ENCODE measurements at places on chromosomes 3 and 15. TPM values are rescaled to one million over a fixed set of nuclear protein-coding genes. Genes with fewer than 3 reads are reported as not detected.

GRCh38 chr15:81256916-81257315, 60.2 kb downstream of the IL16 start:
- H3K27ac ChIP-seq: no peak overlapping the region
- no peak for DNase-seq
- H3K4me1 ChIP-seq: peaks cover 9% of the 10 kb centered on the region
- H3K27me3 ChIP-seq: peaks cover 7% of the 10 kb centered on the region
- no peak overlapping the region for H3K4me3 ChIP-seq

GRCh38 chr3:20462723-20463122, 276.7 kb upstream of the SGO1 start:
- no peaks in the 10 kb centered on the region for H3K27me3 ChIP-seq
- no peak overlapping the region for H3K27ac ChIP-seq
- H3K4me3 ChIP-seq: no peak overlapping the region
- no peak for DNase-seq
- H3K4me1 ChIP-seq: no peaks in the 10 kb centered on the region

DNA sequence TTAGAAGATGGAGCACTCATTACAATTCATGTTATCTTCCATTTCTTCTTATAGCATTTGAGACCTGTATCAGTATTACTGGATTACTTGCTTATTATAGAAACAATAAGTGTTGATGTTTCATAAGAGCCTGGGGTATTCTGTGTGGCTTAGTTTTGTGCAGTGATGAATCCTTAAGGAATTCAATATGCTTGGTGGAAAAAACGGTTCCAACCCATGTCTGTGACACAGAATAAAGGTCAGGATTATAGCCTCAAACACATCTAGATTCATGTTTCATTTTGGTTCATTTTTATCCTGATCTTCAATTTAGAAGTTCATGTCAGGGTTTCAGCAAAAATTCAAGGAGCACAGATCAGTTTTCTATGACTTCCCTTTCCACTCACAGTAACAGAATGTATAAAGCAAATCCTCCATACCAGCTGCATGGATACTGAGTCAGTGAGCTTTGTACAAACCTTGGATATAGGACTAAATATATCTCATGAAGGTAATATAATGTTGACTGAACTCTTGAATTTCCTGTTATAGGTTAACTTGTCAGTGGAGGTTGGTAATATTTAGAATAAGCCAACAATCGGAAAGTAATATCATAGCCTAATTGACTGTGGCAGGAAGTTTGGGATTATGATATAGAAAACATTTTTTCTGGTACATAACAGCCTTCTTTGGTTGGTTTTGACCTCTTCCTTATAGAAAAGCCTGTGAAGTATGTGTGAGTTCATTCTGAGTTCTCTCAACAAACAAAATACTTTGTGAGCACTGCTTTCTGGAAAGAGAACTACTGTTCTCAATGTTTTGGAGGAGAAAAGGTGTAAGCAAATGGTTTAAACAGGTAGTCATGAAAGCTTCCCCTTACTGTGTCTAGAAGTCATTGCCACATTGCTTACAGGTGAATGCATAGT, 218.2 kb upstream of the TPM1 start:
- H3K4me1 ChIP-seq: peaks cover 29% of the 10 kb centered on the region
- H3K27ac ChIP-seq: peak overlapping the region; percentile 81
- no peaks in the 10 kb centered on the region for H3K36me3 ChIP-seq
- H3K4me3 ChIP-seq: no peak overlapping the region
- no peaks in the 10 kb centered on the region for H3K27me3 ChIP-seq

SYNPR gene
- not detected for total RNA-seq

DNA sequence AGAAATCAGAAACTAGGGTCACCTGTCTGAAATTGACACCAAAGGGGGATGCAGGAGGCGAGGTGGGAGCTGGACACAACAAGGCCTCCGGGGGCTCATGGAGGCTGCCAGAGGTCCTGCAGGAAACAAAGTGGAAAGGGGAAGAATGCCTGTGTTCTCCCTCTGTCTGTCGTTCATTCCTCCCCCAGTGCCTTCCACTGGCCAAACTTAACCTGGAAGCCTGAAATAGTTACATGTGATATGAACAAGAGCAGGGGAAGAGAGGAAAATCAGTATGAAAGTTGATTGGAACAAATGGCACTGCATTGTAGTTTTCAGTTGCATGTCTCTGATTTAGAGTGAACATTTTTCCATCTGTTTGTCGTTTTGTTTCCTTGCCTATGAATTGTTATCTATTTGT, 502.0 kb upstream of the CFAP20DC start:
- no peaks in the 10 kb centered on the region for H3K36me3 ChIP-seq
- no peak for DNase-seq
- peaks cover 11% of the 10 kb centered on the region for H3K4me1 ChIP-seq
- H3K27me3 ChIP-seq: no peaks in the 10 kb centered on the region

GRCh38 chr3:123861081-123861836, 22.9 kb downstream of the MYLK start:
- H3K27me3 ChIP-seq: no peaks in the 10 kb centered on the region
- no peak overlapping the region for H3K27ac ChIP-seq
- DNase-seq: no peak
